ENCODE measurements at places on chromosomes 3 and 15.

DNA sequence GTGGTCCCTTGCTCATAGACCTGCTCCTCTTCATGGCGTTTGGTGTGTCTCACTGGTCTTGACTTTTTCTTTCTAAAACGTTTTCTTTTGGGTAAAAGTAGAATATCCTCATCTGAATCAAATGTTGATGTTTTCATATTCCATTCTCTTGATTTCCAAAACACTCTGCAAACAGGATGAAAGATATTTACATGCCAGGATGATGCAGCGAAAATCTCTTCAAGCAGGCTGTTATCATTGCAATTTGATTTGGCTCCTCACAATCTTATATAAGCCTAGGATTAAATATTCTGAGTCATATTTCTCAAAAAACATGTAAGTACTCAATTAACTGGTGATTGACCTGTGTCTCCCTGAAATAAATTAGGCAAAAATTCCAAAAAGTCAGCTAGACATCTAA, 10.1 kb downstream of the PP2D1 start:
- DNase-seq: no peak

DNA sequence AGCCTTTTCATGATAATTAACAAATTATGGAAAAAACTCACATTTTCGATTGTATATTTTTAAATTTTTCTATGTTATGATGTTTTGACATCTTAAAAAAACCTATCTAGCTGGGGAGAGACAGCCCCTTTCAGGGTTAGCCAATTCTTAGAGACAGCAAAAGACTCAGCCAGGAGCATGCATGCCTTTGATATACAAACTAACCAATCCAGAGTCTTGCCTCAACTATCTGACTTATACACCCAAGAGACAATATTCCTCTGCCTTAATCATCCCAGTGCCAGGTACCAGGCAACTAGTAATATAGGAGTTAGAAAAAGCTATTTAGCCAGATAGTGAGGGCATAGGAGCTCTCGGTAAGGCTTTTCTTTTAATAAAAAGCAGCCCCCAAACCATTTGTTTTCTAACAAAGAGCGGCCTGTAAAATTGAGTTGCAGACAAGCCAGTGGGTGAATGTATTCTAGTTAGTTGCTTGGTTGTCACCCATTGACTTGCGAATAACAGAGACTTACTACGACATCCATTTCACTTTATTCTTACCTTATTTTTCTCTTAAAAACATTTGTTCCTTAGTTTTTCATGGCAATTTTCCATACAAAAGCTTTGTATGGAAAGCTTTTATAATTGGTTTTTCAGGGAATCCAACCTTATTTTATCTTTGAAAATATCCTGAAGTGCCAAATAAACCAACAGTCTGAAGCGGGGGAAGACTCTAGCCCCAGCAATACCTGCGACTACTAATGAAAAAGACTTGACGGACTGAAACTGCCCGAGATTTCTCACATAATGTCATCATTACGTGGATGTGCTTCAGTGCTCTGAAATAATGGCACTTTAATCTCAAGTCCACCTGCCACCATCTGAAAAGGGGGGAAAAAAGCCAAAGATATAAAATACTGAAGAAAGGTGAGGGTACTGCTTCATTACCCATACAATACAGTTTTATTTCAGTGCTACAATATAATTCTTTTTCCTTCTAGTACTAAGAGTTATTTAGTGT, 64.6 kb upstream of the ATP2C1 start:
- peak; percentile 53 for DNase-seq

- DNase-seq: no peak
Measured at GRCh38 chr3:101292027-101292426, 28.3 kb downstream of the IMPG2 start.

DNA sequence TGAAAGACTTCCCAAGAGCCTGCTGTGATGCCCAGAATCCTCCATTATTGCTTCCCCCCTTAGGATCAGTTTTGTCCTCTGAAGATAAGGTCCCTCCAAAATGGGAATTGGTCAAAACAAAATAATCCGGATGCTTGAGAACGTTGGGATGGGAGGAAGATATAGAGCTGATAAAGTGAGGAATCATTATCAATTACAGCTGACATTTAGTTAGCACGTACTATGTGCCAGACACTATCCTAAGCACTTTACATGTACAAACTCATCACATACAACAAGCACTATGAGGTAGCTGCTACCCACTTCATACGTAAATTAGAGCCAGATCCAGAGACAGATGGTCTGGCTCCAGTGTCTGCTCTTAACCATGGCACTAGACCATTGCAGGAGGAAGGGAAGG, 6.6 kb upstream of the RPP25 start:
- no peak for DNase-seq

- DNase-seq: no peak
Measured at GRCh38 chr3:151351648-151352047, 22.3 kb upstream of the P2RY13 start.

- DNase-seq: no peak
Measured at GRCh38 chr3:12689997-12690711, 26.2 kb upstream of the RAF1 start.

DNA sequence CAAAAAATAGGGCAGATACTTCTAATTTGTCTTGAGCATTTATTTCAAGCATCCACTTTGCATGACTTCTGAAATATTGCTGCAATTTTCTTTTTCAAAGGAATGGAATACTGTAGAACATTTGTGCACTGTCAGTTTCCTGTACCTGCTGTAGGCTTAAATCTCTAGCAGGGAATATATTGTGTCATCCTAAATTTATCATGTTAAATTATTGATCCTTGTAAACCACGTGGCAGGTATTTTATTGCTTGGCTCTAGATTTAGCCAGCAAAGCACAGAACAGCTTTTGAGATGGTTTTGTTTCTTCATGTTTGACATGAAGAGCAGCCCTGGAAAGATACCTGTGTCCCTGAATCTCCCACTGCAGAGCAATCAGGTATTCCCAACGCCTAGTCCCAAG, 470.1 kb downstream of the GABRG3 start:
- DNase-seq: no peak

GRCh38 chr3:138938877-138939560, 7.9 kb downstream of the FOXL2 start:
- DNase-seq: no peak

DNA sequence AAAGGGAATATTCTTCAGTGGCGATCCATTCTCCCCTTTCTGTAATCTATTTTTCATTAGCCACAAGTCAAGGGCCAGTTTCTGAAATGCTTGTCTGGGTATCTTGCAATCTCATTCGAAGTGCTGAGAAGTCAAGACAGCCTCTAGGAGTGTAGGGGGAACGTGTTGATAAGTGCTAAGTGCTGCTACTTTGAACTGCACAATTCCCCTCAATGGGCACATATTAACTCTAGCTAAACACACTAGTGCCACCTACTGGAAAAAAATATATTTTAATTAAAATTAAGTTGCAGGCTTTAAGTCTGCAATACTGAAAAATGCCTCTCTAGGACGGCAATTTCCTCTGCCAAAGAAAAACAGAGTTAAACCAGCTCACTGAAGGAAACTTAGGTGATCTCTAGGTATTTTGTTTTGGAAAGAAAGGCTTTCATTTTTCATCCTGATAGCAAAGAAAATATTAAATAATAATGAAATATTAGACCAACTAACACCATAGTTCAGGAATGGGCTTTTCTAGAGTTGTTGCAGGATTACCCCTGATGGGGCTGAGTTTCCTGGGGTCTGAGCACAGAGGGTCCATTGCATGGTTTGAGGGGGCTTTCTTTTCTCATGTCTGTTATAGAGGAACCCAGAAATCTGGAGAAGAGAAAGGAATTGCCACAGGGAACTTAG, 181.9 kb upstream of the KBTBD8 start:
- peak; percentile 31 for DNase-seq

DNA sequence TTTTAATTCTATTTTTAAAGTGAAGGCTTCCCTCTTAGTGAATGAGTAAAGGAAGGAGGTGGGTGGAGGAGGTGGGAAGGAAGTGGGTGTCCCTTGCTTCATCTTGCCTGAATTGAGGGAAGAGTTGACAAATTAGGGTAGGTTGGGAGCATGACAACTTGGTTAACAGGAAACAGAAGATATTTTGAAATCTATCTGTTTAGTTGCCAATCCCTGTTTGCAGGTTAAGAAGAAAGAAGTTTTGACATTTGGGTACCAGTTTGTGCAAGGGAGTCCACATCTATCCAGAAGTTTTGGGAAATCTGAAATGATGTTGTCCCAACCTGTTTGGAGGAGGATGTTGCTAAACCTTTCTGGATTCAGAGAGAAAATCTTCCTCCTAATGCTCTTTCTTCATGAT, 204.1 kb upstream of the SUCLG2 start:
- DNase-seq: no peak

DNA sequence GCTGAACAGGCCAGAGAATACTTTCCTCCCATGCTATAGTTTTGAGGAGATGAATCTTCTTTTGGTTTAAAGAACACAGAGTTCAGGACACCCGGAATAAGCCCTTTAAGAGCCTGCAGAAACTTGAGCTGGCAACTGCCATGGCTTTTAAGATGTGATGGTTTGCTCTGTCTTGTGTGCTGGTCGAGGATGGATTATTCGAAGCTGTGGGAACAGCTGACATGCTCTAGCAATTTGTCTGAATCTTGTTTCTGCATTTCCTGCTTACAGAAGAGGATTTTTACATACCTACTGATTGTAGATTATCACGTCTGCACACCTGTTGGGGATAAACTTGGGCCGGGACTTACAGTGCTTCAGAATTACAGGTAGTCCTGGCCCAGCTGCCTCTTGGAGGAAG, 396.9 kb downstream of the LRTM1 start:
- no peak for DNase-seq

- no peak for DNase-seq
Measured at GRCh38 chr3:46538803-46539442, 27.2 kb downstream of the LRRC2 start.

DNA sequence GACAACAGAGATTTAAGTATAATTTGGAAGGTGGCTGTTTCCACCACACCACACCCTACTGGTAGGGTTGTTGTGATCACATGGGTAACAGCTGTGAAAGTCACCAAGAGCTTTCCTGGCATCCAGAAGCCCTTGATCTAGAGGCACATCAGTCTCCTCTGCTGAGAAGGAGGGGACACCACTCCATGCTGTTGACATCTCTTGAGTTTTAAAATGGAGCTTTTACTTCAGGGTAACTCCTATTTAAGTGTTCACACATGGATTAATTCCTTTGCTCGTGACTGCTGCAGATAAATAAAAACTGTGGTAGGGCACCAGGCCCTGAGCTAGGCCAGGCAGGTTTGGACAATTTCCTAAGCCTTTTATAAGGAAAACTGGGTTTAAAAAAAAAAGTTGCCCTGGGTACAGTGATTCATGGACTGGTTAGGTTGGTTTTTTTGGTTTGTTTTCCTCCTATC, 7.5 kb downstream of the EXOSC7 start:
- no peak for DNase-seq

- no peak for DNase-seq
Measured at GRCh38 chr3:127720161-127720823, 47.5 kb downstream of the ABTB1 start.

- no peak for DNase-seq
Measured at GRCh38 chr3:124119056-124119716, 127.3 kb upstream of the ROPN1 start.

- no peak for DNase-seq
Measured at GRCh38 chr15:83955806-83956265, 279.7 kb upstream of the GOLGA6L4 start.

GRCh38 chr15:50262533-50262932, 3.0 kb downstream of the HDC start:
- DNase-seq: no peak

DNA sequence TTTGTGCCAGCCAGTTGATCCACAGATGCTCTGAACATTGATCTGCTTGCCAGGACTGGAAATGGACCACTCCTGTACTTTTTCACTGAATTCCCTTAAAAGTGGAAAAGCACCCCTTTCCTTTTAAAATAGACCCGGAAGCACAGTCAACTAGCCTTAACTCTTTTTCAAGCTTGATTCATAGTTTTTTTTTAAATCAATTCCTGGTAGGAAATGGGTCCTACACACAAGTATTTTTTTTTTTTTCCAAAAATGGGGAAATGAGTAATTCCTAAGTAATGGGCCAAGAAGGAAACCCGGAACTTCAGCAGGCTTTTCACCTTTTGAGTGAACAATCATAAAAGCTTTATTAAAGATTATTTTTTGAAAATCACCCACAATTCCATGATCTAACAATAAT, 234.4 kb upstream of the ADAMTS9 start:
- DNase-seq: no peak

GRCh38 chr3:14140668-14141067, 15.8 kb downstream of the TMEM43 start:
- DNase-seq: no peak

DNA sequence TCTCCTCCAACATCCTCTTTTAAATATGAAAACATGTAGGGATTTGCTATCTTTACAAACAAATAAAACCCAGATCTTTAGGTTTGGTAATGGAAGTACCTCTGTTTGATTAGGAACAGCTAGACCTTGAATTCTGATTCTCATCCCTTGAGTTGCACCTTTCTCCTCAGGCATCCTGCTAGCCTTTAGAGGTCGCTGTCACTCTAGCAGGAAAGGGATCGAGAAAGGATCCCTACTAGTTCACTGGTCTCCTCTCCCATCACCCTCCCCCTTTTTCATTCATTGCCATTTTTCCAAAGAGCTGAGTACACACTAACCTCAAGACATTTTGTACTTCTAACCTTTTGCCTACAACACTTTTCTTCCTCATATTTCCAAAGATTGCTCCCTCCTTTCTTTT, 569.8 kb downstream of the RBMS3 start:
- DNase-seq: no peak

DNA sequence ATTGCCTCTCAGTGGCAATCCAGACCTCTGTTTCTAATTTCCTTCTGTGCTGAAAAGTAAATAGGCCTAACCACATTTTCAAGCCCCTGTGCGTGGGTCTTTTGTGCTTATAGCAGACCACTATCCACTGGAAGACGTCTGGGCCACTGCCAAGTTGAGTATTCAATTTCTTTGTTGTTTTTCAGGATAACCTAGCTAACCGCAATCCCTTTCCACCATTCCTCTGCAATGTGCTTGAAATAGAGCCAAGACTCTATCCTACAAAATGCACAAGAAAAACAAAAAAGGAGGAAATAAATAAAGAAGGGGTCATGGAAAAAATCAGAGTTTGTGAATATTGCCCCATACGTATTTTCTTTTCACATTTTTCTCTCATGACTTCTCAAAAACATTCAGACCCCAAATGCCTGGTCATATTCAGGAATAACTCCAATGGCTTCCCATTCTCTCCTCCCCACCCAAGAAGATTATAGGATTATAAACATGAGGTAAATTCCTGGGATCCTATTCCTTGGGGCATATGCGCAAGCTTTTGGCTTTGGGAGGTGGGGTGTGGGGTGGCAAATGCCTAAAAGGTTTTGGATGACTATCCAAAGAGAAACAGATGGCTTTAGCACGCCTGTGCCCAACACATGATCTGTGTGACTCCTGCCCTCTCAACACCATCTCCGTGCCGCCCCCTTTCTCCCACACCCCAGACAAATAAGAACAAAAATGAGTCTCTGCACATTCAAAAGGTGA, 217.9 kb upstream of the THBS1 start:
- DNase-seq: no peak

GRCh38 chr3:80338366-80338765, 570.6 kb upstream of the ROBO1 start:
- DNase-seq: no peak

DNA sequence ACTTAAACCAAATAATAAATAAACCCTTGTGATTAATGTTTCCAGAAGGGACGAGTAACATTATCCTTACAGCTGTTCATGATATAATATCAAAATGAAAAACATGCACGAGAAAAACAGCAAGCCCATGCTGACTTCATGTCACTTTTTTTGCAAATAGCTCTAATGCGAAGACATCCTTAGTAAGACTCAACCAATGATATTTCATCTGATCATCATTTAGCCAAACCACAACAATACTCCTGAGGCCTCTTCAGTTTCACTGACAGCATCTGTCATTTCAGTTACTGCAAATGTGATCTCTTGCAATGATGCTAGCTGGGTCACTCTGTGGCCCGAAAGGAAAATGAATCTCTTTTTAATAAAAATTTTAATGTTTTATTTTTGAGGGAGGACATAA, 74.0 kb downstream of the POLR2M start:
- no peak for DNase-seq
